Motor neuron (in vitro differentiated cells): ENCODE measurements at places on chromosomes 12 and 14. TPM values are rescaled to one million over a fixed set of nuclear protein-coding genes. Genes with fewer than 3 reads are reported as not detected.

ADAM21 gene
- 0.49 and 1.1 TPM in 2 replicates for total RNA-seq

TMTC2 gene
- 31.6 and 34.6 TPM in 2 replicates for total RNA-seq

SPIC gene
- not detected in 2 replicates for total RNA-seq

EXOC3L4 gene
- 0.46 and 0.65 TPM in 2 replicates for total RNA-seq

LRP6 gene
- 36.6 and 38.4 TPM in 2 replicates for total RNA-seq

ADCY4 gene
- total RNA-seq: 0.43 TPM in 1 of 2 replicates, not detected in the other

CACNB3 gene
- 33.2 and 38.5 TPM in 2 replicates for total RNA-seq

SLC17A8 gene
- total RNA-seq: 0.33 and 0.56 TPM in 2 replicates

OGFOD2 gene
- 10.5 and 17.7 TPM in 2 replicates for total RNA-seq

HAL gene
- 0.14 and 0.15 TPM in 2 replicates for total RNA-seq

DNA sequence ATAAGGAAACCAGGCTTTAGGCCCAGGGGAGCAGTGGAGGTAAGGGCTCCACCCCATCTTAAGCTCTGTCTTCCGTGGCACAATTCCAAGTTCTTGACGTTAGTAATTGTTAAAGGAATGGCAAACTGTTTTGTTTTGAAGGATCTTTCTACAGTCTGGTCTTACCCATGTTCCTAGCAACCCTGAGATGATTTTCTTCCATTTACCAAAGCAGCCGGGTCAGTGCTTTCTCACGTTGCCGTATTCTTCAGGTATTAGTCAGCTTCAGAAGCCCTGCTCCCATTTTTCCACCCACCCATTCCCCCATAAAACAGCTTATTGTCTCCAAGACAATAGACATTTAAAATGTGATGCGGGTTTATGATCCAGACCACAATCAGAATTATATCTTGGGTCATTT, 10.3 kb downstream of the NRIP2 start:
- no peak for ATAC-seq

GRCh38 chr14:53874704-53875103, 81.9 kb downstream of the BMP4 start:
- ATAC-seq: peak; percentile 73

DNA sequence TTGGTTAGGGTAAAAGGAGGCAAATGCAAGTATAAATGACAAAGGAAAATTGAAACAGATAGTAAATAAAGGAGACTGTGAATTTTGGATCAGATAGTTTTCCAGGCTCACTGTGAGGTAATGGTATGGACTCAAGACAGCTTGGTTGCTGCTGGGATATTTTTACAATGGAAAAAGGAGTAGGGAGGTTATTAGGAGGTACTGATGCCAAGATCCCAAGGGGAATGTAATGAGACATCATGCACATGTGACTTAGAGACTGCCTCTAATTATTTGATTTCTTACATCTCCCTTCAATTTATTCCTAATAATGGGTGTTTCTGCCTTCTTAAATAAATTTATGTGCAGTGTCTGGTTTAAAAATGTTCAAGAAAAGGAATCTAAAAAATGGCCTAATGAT, 56.9 kb downstream of the TAOK3 start:
- no peak for ATAC-seq

- no peak for ATAC-seq
Observed at GRCh38 chr12:124305136-124305535, 10.2 kb downstream of the RFLNA start.

DNA sequence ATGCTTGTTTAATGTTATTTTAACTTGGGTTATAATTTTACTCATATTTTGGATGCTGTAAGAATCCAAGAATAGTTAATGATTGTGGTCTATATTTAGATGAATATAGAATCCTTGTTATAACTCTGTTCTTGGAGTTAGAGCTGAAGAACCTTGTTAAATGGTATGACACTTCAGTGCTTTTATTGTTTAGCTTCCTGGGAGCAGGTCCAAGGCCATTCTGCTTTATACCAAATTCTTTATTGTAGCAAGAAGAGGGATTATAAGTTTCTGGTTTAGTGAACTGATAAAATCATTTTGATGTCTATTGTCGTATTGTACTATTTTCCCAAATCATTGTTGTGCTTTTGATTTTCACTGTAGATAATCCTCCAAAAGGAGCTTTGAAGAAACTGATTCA, 69.4 kb downstream of the MIA2 start:
- no peak for ATAC-seq

DNA sequence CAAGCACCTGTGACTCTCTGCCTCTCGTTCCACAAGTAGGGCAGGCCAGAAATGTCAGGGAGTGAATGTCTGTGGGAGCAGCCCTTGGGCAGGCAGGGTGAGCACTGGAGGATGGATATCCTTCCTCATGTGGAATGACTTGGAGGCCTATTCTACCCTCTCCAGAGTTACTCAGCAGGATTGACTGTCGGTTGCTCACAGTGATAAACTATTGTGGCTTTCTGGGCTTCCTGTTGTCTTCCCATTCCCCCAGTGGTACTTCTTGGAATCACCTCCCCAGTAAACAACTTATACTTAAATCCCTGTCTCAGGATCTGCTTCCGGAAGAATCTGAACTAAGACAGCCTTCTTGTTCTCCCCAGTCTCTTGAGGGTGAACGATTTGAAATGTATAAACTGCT, 79.6 kb upstream of the MANSC4 start:
- no peak for ATAC-seq

GRCh38 chr14:93778856-93779629, 9.2 kb downstream of the PRIMA1 start:
- no peak for ATAC-seq

DNA sequence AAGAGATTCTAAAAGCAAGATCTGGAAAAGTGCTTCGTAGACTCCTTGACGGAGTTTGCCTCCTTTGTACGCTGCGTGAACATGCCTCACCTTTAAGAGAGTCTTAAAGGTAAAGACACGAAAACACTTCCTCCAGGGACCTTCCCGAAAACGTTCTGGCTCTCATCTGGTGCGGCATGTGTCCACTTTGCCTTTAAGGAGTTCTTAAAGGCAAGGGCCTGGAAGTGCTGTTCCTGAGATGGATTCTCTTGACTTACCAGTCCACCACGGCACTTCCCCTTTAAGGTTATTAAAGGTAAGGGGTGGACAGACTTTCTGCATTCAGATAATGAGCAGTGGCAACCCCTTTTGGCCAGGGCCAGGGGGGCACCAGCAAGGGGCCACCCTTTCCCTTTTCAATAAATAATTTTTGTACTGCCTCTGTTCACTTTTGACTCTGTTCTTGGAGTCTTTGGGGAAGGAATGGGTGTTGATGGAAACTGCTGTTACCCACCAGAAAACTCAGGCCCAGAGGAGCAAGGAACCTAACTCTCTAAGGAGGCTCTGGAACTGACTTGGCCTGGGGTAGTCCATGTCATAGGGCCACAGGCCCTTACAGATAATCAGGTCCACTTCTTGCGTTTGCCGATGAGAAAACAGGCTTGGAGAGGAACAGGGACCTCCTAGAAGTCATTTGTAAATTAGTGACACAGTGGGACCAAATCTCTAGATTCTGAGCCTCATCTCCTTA, 4.4 kb downstream of the REM2 start:
- ATAC-seq: peak; percentile 17

DNA sequence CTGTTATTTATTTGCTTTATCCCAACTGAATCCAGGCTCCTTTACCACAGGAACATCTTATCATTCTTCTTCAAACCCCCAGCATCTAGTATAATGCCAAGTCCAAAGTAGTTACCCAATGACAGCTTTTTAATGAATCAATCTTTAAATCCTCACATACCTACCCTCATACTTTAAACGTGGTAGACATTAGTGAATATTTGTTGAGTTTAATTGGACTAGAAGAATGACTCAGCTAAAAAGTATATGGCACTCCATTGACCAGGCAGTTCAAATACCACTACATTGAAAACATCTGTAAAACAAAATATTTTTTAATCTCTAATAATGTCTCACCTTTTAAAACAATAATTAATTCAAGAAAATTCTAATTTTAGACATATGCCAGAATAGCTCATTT, 98.1 kb downstream of the ZFC3H1 start:
- no peak for ATAC-seq

DNA sequence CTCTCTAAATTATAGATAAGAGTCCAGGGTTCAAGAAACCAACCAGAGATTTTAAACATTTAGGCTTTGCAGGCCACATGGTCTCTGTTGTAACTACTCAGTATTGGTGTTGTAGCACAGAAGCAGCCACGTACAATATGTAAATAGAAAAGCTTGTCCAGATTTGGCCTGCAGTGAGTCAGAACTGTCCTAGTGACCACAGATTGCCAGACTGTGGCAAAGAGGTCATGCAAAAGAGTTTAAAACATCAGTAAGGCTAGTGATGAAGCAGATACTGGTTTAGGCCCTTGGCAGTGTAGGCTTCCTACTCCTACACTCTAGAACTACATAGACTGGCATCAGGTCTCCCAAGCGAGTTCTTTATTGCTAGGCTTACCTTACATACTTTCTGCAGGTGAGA, 117.6 kb upstream of the GARIN6 start:
- ATAC-seq: no peak

GRCh38 chr12:47991106-47992061, 12.9 kb downstream of the COL2A1 start:
- ATAC-seq: peak; percentile 14

- no peak for ATAC-seq
Observed at GRCh38 chr14:43692706-43693105, 814.4 kb downstream of the FSCB start.

DNA sequence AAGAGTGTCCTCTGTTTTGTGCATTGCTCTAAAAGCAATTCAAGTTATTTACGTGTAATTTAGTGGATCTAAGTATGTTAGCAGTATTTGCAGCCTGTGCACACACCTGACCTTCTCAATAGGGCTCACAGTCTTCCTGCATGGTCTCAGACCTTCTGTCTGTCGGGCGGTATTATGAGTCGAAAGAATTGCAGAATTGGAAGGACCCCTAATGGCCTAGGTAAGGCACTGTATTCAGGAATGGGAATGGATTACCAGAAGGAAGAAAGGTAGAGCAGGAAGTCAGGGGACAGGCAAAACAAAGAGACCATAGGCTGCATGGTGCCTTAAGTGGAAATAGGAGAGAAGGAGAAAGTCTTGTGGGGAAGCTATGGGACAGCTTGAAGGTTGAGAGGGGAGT, 341.6 kb downstream of the VRK1 start:
- no peak for ATAC-seq
